Jurkat, Clone E6-1 (cell line): ENCODE measurements at places on chromosomes 2 and 18.

GRCh38 chr2:237262838-237263771 is 150.9 kb downstream of the COL6A3 start:
- no peak for DNase-seq

GRCh38 chr18:65435534-65435933 is 315.3 kb upstream of the CDH7 start:
- no peak for DNase-seq

GRCh38 chr2:238142382-238143205 is 4.1 kb downstream of the KLHL30 start:
- no peak for DNase-seq

DNA sequence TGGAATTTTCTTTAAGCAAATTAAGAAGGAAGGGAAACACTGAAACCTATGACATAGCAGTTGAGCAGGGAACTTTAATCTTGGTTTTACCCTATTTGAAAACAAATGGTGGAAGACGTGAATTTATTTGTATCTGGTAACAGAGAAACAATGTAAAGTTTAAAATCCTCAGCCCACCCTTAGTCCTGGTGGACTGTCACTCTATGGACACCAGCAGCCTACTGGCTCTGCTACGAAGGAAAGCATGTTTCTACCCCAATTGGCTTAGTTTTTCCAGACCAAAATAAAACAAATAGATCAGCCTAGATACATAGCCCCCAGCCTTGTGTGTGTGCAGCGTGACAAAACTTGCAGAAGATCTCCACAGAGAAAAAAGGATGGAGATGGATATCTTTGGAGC is 7.4 kb downstream of the ZEB2 start:
- DNase-seq, result no peak

- no peak for DNase-seq
Observed at GRCh38 chr18:35123811-35124210, 82.6 kb downstream of the MAPRE2 start.
